ENCODE measurements at places on chromosomes 12 and 14.

- peak; percentile 6 for DNase-seq
Observed at GRCh38 chr14:31205681-31206535, 1.7 kb downstream of the HECTD1 start.

DNA sequence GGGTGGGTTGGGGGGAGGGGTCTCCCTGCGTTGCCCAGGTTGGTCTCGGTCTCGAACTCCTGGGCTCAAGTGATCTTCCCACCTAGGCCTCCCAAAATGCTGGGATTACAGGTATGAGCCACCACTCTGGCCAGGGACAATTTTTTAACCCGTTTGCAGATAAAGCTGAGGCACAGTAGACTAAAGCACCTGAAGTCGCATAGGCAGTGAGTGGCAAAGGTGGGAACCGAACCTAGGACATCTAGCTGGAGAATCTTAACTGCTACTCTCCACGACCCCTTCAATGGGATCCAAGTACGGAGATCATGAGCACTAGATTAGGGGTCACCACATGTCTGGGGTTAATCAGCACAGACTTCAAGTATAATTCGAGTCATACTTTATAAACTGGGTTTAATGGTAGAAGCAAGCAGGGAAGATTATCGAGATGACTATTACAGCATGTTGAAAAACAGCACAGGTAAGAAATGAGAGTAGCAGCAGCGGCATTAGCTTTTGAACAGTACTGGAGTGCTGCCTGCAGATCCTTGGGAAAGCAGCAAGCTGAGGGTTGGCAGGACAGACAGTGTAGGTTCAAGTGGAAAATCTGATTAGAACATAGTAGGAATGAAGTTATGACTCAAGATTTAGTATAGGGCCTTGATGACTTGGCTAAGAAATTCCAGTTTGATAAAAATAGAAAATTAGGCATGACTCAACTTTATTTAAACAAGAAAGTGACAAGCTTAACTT is 23.9 kb downstream of the NID2 start:
- DNase-seq: no peak

GRCh38 chr14:76514213-76514998 is 138.5 kb downstream of the ESRRB start:
- DNase-seq: peak; percentile 5

DNA sequence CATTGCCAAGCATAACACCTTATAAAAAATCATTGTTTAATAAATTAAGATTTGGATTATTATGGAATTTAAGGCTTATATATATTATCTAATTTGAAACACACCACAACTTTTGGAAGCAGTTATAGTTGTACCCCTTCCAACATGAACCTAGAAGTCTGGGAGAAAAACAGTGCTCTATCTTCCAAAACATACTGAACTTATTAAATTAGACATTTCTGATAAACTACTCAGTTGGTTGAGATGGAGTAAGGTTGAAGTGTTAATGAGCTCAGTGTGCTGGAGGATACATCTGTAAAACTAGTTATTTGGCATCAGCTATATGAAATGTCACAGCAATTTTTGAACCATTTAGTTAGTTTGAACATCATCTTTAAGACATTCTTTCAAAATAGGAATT is 227.4 kb downstream of the ALX1 start:
- no peak for DNase-seq

GRCh38 chr12:122888232-122888752 is 7.6 kb downstream of the VPS37B start:
- no peak for DNase-seq

GRCh38 chr14:32102152-32102787 is 25.2 kb downstream of the ARHGAP5 start:
- no peak for DNase-seq

- DNase-seq: no peak
Observed at GRCh38 chr12:29734305-29734704, 49.4 kb downstream of the TMTC1 start.

DNA sequence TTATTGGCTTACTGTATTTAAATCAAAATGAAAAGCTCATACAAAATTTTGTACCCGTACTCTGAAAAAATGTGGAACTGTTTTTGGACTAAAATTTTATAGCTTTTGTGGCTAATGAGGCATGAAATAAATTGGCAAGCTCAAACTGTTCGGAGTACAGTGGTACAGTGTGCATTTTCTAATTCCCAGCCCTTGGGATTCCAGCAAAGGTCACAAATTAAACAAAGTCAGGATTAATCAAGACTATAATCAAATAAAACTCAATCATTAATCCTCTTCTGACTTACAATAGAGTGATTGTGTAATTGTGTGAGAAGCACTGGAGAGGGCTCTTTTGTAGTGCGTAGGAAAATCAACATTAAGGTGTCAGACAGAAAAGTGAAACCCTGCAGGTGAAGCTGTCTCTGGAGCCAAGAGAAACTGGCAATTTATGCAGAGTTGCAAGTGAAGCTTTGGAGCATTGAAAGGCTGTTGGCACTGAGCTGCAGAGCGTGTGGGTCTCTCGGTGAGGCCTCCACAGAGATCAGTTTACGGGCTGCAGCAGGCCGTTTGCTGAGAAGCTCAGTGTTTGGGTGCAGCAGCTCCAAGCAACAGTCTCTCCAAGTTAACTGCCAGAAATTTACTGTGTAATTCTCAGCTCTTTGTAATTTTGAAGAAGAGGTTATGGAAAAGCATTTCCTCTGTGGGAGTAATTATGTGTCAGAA is 275.9 kb downstream of the FBXL14 start:
- peak; percentile 55 for DNase-seq

GRCh38 chr12:4115570-4115969 is 158.0 kb upstream of the CCND2 start:
- DNase-seq: no peak

GRCh38 chr12:41339784-41340183 is 151.7 kb downstream of the PDZRN4 start:
- no peak for DNase-seq

DNA sequence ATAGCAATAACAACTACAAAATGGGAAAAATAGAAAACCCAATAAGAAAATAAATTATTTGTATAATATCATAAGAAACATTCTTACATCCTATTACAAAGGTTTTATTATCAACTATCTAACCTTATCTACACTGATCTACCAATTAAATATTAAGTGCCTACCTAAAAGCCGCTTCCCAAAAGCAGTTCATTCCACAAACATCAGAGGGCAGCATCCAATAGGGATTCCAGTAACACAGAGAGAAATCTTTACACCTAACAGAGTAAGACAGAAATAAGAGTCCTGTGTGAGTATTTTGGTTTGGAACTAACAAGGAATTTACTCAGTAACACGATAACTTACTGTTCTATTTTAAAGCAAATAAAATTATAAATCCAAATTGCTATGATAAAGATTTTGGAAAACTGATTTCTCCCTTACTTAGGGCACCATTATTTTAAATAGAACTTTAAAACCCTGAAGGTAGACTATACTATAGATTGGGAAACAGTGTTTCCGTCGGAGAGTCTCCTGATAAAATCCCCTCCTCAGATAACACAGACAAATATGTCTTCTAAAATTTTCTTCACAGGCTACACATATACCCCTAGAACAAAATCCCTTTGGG is 15.0 kb downstream of the GXYLT1 start:
- peak; percentile 64 for DNase-seq

DNA sequence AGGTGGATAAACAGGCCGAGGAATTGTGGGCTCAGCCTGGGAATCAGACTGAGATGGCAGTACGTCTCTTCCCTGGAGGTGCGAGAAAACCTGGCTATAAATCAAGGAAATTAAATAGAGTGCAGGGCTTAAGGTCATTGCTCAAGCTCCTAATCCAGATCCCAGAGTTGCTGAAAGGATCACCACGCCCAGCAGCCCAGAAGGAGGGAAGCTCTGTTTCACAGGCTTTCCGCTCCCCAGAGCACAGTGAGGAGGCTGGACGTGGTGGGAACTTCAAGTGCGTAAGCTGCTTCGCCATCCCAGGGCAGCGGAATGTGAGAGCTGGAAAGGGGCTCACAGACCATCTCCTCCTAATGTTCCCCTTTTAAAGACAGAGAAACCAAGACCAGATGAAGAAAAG is 651.6 kb upstream of the TBX3 start:
- DNase-seq: no peak

DNA sequence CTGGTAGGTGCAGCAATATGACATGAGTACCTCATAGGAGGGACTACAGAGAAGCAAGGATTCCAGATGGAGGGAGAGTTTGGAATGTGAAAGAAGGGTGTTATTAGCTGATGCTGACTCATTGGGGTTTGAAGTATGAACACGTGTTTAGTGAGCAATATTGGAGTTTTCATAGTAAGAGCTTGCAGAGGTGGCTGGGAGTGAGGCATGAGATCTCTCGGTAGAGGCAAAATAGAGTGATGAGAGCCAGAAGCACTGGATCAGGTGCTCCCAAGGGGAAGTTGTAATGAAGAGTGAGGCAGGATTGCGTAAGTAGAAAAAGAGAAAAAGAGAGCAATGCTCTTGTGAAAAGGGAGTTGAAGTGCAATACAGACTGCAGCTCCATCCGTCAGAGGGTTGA is 42.1 kb downstream of the MGST1 start:
- no peak for DNase-seq

DNA sequence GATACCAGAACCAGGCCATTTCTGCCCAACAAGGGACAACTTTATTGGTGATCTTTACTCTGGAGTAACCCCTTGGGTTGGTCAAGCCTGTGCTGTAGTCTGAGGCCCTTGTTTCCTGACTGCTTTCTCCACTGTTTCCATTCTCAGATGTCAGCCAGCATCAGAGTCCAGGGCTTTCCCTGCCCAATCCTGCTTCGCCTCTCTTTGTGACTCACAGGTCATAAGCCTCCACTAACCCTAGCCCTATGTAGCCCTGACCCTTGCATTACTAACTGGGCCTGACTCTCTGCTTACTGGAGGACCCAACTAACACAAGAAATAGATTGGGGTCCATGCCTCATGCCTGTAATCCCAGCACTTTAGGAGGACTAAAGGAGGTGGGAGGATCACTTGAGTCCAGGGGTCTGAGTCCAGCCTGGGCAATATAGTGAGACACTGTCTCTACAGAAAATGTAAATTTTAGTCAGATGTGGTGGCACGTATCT is 8.6 kb upstream of the SNRNP35 start:
- no peak for DNase-seq

DNA sequence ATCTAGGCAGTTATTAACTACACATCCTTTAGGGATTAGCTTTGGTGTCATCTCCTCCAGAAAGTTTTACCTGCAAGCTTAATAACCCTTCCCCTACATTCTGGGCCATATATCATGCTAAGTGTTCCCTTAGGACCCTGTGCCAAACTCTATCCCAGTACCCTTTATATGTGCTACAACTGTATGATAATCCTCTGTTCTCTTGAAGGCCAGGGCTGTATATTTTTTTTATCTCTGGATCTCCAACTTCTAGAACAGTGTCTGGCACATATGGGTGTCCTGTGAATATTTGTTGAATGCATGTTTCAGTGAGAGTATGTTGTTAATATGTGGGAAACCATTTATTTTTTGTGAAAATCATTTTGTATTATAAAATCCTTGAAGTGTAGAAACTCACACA is 106.7 kb downstream of the PPM1A start:
- no peak for DNase-seq

- DNase-seq: no peak
Observed at GRCh38 chr14:95328729-95329503, 9.2 kb upstream of the CLMN start.

DNA sequence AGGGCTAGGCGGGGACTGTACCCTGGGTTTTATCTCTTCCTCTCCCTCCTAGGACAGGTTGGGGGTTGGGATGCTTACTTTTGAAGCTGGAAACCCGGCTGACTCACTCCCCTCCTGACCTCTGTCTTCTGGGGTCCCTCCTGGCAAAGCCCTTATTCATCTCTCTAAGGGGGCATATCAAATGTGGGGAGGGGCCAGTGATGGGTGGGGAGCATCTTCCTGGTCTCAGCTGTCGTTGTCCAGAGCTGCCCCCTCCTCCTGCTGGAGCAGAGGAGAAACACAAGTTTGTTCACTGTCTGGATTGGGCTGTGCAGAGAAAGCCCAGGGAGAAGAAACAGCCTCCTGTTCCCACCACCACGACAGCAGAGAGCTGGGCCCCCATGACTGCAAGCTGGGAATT is 85.8 kb downstream of the TNFAIP2 start:
- DNase-seq: no peak

DNA sequence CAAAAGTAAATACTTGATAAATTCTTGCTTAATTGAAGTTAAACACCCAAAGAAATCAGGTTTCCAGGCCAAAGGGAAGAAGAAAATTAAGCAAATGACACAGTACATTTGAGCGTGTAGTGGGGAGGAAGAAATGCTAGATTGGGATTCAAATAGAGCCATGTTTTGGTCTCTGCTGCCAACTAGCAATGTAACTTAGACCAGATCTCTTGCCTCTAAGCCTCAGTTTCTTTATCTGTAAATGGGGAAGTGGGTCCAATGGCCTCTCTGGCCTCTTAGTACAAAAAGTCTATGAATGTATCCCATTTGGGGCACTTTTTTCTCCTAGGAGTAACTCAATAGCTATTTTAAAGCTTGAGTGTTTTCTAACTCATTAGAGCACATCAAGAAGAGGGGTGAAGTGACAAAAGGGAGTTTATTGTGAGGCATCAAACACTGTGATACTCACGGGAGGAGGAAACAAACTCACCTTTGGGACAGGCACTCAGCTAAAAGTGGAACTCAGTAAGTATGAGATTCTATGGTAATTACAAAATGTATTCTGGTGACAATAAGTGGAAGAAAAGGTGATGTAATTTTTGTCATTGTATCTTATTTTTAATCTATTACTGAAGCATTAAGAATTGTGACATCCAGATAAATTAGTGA is 55.8 kb downstream of the DAD1 start:
- no peak for DNase-seq

Measured in globus pallidus (tissue), 1 donor.